ENCODE measurements at places on chromosomes 3 and 15. TPM values are rescaled to one million over a fixed set of nuclear protein-coding genes. Genes with fewer than 3 reads are reported as not detected.

- peak overlapping the region; percentile 98 for H3K27ac ChIP-seq
- no peaks in the 10 kb centered on the region for H3K27me3 ChIP-seq
- DNase-seq: no peak
- peak overlapping the region; percentile 88 for H3K4me3 ChIP-seq
Observed at GRCh38 chr15:82810890-82811426, 1.5 kb downstream of the WHAMM start.

- no peaks in the 10 kb centered on the region for H3K4me1 ChIP-seq
- no peaks in the 10 kb centered on the region for H3K36me3 ChIP-seq
- H3K4me3 ChIP-seq: no peak overlapping the region
- H3K27me3 ChIP-seq: no peaks in the 10 kb centered on the region
- no peak for DNase-seq
Observed at GRCh38 chr3:168424059-168424734, 328.5 kb upstream of the GOLIM4 start.

- no peak overlapping the region for H3K4me3 ChIP-seq
- H3K27ac ChIP-seq: no peak overlapping the region
- no peaks in the 10 kb centered on the region for H3K27me3 ChIP-seq
- H3K4me1 ChIP-seq: no peaks in the 10 kb centered on the region
Observed at GRCh38 chr3:51374456-51374855, 10.6 kb upstream of the MANF start.

- DNase-seq: no peak
- H3K27me3 ChIP-seq: no peaks in the 10 kb centered on the region
- no peaks in the 10 kb centered on the region for H3K4me1 ChIP-seq
- no peak overlapping the region for H3K4me3 ChIP-seq
- no peaks in the 10 kb centered on the region for H3K36me3 ChIP-seq
- H3K27ac ChIP-seq: no peak overlapping the region
Observed at GRCh38 chr3:153767601-153768560, 353.3 kb upstream of the ARHGEF26 start.

DNA sequence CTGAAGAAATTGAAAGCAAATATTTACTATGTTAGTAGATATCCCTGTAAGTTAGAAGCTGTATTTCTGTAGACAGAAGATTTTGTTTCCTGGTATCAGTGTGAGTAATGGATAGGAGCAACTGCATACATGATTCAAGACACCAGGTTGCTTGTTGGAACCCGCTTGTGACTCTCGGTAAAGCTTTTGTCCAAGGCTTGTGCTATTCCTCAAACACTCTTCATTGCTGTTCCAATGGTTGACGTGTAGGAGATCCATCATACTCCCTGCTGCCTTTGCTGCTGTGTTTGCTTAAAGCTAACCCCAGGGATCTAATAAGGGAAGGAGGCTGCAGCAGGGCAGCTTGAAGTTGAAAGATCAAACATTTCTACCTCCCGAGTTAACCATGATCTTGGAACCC, 160.1 kb downstream of the RSRC1 start:
- no peak for DNase-seq
- no peak overlapping the region for H3K4me3 ChIP-seq
- no peaks in the 10 kb centered on the region for H3K27me3 ChIP-seq
- H3K27ac ChIP-seq: no peak overlapping the region

DNA sequence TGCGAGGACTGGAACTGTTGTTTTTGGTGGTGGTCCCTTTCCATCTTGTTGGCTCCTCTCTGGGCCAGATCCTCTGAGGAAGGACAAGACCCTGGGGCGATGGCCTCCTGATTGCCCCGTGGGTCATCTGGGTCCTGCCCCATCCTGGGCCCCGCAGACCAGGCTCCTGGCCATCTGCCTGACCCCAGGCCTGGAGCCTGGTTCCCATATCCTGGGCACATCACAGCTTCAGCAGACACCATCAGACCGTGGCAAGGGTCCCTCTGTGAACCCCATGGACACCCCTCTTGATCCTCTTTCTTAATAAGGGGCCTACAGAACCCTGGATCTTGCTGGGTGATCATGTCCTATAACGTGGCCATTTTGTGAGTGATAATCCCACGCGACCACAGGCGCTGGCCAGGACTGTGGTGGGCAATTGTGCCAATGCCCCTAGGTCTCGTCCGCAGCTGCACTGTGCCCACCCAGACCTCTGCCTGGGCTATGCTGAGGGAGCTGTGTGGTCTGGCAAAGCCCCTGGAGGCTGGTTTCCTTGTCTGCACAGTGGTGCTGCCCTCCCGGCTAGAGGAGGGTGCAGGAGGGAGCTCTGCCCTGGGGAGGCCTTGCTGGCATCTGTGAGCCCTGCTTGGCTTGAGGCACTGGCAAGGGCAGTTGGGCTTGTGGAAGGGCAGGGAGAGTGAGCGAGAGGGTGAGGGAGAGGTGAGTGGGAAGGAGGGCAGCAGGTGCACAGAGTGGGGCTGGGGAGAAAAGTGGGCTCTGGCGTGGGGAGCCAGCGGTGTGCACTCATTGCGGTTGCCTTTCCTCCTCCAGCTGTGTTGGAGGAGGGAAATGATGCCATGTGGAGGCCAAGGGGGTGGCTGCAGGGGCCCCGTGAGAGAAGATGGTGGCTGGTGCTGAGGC, 53.1 kb upstream of the PRR23E start:
- no peak overlapping the region for H3K27ac ChIP-seq
- no peak for DNase-seq
- H3K36me3 ChIP-seq: no peaks in the 10 kb centered on the region
- H3K4me3 ChIP-seq: no peak overlapping the region
- peaks cover under 1% of the 10 kb centered on the region for H3K27me3 ChIP-seq

DNA sequence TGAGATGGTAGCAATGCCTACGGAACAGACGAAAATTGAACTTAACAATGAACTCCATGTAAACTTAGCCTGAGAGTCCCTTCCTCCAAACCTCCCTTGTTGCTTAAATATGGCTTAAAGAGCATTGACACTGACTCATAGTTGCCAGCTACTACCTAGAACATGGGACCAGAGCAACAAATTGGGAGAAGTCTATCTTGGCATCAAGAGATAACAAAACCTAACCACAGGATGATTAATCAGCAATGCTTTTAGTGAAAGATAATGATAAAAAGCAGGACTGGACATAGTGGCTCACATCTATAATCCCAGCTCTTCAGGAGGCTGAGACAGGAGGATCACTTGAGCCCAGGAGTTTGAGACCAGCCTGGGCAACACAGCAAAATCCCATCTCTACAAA, 117.8 kb upstream of the MNS1 start:
- H3K36me3 ChIP-seq: no peaks in the 10 kb centered on the region
- no peak for DNase-seq
- H3K4me3 ChIP-seq: no peak overlapping the region
- no peaks in the 10 kb centered on the region for H3K4me1 ChIP-seq
- no peak overlapping the region for H3K27ac ChIP-seq
- H3K27me3 ChIP-seq: no peaks in the 10 kb centered on the region

DNA sequence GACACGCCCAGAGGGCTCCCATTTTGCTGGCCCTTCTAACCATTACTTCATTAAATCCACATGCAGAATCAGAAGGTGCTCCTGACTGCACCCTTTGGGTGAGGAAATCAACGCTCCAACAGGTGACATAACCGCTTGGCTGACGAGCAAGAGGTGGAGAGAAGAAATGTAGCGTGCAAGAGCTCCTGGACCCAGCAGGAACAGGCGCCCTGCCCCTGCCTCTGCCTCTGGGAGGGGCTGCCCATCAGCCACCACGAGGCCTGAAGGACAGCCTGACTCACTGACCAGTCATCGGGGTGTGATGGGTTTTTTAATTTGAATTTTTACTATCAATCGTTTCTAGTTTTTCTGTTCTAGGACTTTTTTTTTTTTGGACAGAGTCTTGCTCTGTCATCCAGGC, 218.2 kb downstream of the ADAMTS17 start:
- no peaks in the 10 kb centered on the region for H3K27me3 ChIP-seq
- H3K4me1 ChIP-seq: peaks cover 3% of the 10 kb centered on the region
- peak; percentile 48 for DNase-seq

DNA sequence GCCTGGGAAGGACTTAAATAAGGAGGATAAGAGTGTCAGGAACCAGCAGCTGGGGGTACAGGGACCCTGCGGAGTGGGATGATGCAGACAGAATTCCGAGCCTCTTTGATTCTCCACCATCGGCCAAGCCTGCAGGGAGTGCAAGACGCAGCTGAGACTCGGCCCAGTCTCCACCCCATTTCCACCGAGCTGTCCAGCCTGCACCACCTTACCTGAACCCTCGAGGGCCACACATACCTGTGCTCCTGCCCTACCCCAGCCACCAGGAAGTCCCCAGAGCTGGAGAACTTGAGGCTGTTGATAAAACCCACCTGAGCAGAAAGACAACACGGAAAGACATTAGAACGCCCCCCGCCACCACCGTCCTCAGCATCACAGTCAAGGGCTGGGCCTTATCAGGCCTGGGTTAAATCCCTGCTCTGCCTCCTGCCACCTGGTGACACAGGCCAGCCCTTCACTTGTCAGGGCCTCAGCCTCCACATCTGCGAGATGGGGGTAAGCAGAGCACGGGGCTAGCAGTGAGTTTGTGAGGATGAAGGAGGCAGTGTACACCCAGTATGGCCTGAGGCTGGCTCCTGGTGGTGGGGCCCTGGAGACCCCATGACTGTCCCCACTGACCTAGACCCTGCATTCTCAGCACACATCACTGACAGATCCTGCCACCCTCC, 8.1 kb downstream of the RRP9 start:
- no peaks in the 10 kb centered on the region for H3K4me1 ChIP-seq
- no peak overlapping the region for H3K27ac ChIP-seq
- H3K36me3 ChIP-seq: peaks cover 61% of the 10 kb centered on the region
- DNase-seq: no peak
- no peaks in the 10 kb centered on the region for H3K27me3 ChIP-seq
- no peak overlapping the region for H3K4me3 ChIP-seq

DNA sequence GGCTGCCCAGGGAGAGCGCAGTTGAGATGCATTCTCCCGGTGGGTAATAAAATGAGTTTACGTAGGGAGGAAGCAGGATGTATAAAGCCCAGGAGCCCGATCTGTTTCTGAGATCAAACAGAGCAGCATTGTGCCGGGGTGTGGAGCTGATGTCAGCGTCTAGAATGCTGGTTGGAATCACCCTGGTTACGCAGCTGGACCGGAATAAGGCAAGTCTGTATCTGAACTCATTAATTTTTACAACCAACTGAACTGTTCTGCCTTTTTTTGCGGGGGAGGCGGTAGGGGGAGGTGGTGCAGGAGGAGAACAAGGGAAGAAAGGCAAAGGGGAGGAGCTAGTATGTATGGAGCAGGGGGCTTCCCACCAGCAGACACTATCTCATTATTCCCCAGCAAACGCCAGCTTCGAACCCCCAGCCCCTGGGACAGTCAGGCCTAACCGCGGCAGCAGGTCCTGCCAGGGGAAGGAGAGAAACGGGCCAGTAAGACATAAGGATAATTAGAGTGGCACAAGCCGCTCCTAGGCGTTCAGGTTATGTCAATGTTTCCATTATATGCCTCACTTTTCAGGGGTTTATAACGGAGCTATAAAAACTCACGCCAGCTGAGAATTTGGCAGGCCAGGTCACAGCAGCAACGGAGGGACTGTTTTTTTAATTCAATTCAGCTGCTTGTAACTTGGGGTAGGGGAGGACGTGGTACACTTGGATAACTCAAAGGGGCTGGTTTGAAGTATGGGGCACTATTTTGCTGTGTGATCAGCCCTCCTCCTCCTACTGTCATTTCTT, 175.3 kb upstream of the HES1 start:
- no peak for DNase-seq
- H3K4me3 ChIP-seq: no peak overlapping the region
- H3K27ac ChIP-seq: no peak overlapping the region
- H3K4me1 ChIP-seq: no peaks in the 10 kb centered on the region

DNA sequence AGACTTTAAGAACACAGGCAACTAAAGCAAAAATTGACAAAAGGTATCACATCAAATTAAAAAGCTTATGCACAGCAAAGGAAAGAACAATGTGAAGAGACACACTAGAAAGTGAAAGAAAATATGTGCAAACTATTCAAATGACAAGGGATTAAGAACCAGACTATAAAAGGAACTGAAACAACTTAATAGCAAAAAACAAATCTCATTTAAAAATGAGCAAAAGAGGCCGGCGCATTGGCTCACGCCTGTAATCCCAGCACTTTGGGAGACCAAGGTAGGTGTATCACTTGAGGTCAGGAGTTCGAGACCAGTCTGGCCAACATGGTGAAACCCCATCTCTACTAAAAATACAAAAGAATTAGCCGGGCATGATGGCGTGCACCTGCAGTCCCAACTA, 14.4 kb downstream of the NGLY1 start:
- DNase-seq: no peak
- H3K4me3 ChIP-seq: no peak overlapping the region
- H3K27ac ChIP-seq: no peak overlapping the region
- peaks cover 3% of the 10 kb centered on the region for H3K36me3 ChIP-seq

DNA sequence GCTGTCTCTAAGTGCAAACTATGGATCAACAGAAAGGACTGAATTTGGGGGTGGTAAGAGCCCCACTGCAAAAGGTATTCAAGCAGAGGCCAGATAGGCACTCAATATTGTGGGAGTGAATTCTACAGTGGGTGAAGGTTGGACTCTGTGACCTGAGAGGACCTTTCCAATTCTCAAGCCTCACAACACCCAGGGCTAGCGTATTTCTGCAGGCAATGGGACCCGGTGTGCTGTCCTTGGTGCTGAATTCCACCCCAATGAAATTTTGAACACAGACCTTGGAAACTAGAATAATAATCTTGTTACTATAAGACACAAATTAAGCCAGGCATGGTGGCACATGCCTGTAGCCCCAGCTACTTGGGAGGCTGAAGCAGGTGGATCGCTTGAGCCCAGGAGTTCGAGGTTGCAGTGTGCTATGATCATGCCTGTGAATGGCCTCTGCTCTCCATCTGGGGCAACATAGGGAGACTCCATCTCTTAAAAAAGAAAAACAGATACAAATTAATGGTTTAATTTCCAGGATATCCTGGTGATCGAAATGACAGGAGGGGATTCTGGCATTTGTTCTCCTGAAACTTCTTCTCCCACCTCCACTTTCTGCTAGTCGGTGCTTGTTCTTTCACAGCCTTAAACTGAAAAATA, 135.4 kb downstream of the RAB11A start:
- no peak overlapping the region for H3K4me3 ChIP-seq
- H3K27me3 ChIP-seq: peaks cover 8% of the 10 kb centered on the region
- DNase-seq: no peak
- H3K36me3 ChIP-seq: no peaks in the 10 kb centered on the region
- no peak overlapping the region for H3K27ac ChIP-seq

DNA sequence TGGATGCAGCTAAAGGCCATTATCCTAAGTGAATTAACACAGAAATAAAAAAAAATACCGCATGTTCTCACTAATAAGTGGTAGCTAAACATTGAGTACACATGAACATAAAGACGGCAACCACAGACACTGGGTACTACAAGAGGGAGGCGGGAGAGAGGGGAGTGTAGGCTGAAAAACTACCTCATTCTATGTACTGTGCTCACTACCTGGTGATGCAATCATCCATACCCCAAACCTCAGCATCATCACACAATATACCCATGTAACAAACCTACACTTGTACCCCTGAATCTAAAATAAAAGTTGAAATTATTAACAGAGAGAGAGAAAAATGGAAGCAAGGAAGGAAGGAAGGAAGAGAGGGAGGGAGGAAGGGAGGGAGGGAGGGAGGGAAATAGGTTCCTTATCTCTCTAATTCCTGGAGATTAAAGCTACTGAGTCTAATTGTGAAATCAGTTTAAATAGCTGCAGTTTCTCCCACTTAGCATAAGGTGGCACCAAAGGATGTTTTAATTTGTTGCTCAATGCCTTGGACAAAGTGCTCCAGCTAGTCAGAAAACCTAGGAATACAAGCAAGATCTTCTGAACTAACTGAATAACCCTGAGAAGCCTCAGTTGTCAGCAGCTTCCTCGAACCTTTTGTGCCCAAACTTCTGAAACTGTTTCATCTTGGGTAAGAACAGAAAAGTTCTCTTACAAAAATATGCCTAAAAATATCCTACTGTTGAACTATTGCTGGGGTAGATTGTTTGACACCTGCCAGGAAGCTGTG, 79.4 kb upstream of the ATP11B start:
- no peaks in the 10 kb centered on the region for H3K27me3 ChIP-seq
- no peak overlapping the region for H3K4me3 ChIP-seq
- no peak for DNase-seq
- H3K4me1 ChIP-seq: no peaks in the 10 kb centered on the region
- no peaks in the 10 kb centered on the region for H3K36me3 ChIP-seq

The CDHR4 gene
- not detected for total RNA-seq

The SCAANT1 gene
- not detected for total RNA-seq
